Right hindlimb (tissue), 1 donor: ENCODE measurements at places on chromosomes 3 and 15.

DNA sequence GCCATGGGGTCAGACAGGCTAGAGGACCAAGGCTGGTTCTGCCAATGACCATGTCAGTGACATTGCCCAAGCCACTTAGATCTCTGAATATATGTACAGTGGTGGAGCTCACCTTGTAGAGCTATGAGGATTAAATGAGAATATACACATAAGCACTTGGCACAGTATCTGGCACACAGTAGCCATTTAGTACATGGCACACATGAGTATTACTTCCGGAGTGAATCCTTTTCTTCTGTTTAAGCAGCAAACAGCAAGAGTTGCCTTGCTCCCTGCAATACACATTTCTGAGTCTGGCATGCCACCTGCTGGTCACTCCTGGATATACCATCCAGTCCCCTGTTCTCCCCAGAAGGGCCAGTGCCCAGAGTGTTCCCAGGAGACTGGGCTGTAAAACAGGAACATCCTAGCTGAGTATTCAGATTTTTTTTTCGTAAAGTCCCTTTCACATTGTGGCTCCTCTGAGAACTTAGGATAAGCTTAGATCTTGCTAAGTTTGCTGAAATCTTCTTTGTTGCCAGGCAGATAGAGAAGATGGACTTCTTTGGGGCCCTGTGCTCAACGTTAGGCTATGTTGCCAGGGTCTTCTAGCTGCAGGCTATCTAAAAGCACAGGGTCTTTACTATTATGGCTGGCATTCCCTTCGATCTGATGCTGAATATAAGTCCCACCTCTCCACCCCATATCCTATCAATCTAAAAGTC lies 203.4 kb downstream of the ADAMTS9 start:
- DNase-seq = peak; percentile 88

DNA sequence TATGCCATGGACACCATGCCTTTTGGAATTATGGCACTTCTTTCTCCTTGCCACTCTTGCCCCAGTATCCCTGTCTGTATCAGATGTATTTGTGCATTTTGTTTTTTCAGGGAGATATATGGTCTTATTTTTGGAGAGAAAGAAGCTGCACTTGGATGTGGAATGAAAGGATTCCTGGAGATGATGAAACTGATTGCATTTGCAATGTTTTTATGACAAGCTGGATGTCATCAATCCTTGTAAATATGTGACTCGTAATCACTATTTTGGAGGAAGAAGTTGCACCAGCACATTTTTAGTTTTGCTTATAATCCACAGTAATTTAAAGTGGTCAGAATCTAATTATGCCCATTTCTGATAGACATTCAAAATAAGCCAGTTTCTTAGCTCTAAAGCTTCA lies 165.0 kb downstream of the NR1D2 start:
- DNase-seq = no peak

- peak; percentile 46 for DNase-seq
Observed at GRCh38 chr15:67085818-67086636, 20.6 kb downstream of the SMAD3 start.

DNA sequence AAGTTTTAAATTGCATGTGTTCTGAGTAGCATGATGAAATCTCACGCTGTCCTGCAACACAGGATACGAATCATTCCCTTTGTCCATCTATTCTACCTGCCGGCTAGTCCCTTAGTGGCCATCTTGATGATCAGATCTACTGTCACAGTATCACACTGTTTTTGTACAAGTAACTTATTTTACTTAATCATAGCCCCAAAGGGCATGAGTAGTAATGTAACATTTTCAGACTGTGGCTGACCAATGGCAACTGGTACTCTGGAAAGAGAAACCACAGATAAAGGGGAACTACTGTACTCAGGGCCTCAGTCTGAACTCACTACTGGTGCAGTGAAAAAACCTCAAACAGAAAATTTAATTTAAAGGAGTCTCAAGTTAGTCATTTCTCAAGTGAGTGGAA lies 127.3 kb upstream of the MRPL3 start:
- no peak for DNase-seq

DNA sequence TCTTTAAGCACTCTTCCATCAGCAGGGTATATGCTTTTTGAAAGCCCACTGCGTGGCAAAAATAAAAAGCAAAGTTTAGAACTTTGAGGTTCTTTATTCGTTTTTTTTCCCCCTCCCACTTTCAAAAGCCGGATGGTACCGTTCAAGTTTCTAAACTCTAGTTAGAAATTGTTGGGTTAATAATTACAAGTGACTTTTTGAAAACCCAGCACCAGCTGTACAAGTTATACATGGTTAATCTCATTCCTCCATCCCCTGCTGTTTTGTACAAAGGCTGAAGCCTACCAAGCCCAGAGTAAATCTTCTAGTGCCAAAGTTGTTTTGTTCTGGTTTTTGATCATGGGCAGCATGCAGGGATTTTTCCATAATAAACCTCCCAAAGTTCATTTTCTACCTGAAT lies 48.6 kb downstream of the WDR72 start:
- no peak for DNase-seq

- DNase-seq = no peak
Observed at GRCh38 chr3:148319960-148320359, 377.7 kb upstream of the AGTR1 start.

- DNase-seq = no peak
Observed at GRCh38 chr3:148790370-148790769, 37.2 kb upstream of the CPB1 start.

DNA sequence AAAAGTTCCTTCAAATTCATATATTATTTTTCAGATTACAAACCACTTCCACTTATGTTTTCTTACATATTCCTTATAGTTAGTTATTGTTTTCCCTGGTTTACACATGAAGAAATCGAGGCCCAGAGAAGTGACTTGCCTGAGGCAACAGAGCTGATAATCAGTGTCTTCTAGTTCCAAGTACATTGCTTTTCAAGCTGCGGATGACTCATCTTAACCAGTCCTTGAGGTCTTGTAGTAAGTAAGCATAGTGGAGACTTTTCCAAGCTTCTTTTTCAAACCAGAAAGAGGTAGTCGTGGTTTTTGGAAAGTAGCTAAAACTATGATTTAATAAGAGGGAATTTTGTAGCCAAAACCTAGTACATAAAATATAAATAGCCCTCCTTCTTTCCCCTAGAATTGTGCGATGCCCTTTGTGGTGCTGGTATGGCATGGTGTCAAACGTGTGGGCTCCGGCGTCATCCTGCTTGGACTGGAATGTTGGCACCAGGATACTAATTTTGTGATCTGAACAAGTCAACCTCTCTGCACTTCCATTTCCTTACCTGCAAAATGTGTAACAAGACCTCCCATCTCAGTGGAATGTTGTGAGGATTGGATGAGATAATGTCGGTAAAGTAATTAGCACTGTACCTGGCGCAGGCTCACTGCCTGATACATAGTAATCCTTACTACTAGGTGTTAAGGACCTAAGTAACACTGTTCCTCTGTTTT lies 19.0 kb upstream of the DLG1 start:
- peak; percentile 68 for DNase-seq

GRCh38 chr15:89157061-89157460 lies 64.3 kb downstream of the RLBP1 start:
- no peak for DNase-seq

GRCh38 chr15:99335508-99335907 lies 84.2 kb downstream of the LRRC28 start:
- no peak for DNase-seq

DNA sequence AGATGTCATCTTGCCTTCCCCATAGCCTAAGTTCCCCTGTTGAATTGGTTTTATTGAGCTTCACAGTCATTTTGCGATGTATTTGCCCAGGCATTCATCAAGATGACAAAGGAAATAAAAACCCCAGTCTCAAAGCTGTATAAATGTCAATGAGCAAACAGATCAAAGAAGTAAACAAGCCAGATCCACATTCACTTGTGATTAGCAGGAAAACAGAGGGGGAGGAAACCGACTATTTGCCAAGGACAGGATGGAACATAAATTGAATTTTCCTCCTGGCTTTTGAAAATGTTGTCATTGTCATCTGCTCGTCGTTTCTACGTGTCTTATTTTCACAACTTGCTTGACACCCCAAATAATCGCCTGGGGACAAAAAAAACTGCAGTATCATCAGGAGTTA lies 83.5 kb downstream of the SV2B start:
- DNase-seq = no peak

DNA sequence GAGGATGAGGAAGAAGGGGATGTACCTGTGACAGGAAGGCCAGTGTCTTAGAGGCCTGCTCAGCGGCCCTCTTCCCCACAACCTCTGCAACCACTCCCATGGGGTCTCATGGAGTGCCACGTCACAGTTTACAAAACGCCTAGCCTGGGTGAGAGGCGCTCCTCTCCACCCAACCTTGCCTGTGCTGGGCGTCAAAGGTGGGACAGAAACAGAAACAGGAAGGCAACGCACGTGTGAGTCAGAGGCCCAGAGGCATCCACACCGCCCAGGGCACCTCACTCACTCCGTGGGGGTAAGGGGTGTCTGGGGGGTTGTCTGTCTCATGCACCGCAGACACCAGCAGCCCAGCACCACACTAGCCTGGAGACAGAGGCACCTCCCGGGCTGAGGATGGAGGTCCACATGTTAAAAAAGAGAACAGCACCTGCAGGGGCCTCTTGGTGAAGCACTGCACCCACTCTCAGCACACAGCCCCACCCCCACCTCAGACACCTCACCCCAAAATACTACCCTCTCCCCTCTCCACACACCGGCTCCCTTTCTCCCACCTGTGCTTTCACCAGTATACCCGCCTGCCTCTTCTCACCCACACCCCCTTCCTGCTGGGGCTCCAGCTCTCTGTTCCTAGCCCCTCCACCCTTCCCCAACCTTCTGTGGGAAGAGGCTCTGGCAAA lies 4.7 kb upstream of the CALML4 start:
- no peak for DNase-seq

- no peak for DNase-seq
Observed at GRCh38 chr15:33243869-33244268, 49.4 kb upstream of the FMN1 start.

DNA sequence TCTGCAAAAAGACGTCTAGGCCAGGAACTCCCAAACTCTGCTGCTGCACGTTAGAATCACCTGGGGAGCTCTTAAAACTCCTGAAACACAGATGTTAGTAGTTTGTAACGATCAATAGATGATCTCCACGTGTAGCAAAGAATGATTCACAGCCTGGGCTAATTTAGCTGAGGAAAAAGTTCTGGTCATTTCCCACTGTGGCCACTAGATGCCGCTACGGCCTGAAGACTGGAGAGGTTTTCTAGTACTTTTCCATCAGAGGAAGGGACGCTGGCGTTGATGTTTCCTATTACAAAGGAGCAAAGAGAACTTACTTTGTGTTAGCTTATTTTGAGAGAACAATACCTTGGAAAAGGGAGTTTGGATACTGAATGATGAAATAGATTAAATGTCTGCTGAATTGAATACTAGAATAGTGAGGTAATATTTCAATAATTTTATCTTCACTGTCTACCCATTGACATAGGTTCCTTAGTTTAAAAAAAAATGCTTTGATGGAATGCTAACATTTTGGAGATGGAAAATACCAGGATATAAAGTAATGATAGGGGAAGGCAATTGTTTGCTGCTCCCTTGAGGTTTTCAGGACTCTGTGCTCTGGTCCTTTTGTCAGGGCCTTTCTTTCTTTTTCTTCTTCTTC lies 159.1 kb downstream of the P3H2 start:
- DNase-seq = peak; percentile 85

GRCh38 chr3:115667738-115668065 lies 44.4 kb downstream of the GAP43 start:
- no peak for DNase-seq

GRCh38 chr3:141231952-141232823 lies 563 bp downstream of the PXYLP1 start:
- DNase-seq = peak; percentile 54

DNA sequence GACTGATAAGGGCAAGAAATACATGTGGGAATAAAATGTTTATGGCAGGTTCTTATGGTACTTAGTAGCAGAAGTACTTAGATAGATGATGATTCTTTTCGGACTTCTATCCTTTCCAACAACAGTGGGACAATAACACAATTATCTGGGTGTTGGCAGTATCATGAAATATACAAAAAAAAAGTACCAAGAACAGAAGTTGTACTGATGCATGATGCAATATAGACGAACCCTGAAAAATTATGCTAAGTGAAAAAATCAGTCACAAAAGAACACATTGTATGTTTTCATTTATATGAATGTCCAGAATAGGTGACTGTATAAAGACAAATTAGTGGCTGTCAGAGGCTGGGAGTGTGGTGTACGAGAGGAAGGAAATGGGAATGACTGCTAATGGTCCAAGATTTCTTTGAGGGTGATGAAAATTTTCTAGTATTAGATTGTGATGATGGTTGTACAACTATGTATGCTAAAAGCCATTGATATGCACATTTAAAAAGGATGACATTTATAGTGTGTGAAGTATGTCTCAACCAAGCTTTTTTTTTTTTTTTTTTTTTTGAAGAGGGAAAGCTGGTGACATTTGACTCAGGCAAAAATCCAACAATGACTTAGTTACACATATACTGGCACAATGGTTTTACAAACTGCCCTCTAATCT lies 20.0 kb downstream of the PDE12 start:
- no peak for DNase-seq

DNA sequence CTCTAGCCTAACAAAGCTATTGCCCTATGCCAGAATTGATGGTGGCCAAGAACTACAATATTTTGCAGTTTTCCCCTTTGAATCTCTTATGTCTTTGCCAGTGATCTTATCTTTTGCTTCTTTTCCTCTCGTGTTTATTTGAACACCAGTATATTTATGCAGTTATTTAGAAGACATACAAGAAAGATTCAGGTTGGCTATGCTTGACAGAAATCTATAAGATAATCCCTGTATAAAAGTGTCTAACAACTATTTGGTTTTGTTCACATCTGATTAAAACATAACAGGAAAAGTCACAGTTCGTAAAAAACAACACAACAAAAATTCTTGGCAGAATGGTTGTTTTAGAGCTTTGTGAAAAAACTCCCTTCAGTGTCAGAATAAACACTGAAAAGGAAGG lies 63.7 kb downstream of the SEMA6D start:
- no peak for DNase-seq

GRCh38 chr15:58992181-58992580 lies 4.7 kb downstream of the RNF111 start:
- no peak for DNase-seq

DNA sequence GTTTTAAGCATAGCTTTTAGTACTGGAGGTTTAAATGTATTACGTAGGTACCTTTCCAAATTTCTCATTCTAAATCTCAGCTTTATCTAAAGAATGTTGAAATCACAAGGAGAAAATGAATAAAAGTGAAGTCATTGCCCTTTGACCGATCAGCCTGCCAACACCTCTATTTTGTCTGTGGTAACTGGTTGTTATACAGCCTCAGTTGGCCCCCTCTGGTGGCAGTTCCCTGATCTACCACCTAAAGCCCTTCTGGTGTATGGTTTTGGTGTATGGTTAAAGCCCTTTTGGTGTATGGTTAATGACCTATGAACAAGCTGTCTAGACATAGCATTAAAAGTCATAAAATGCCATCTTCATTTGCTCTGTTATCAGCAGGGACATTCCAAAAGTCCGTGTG lies 378.2 kb upstream of the AZI2 start:
- no peak for DNase-seq

GRCh38 chr15:62665449-62665848 lies 377.1 kb upstream of the TPM1 start:
- no peak for DNase-seq

DNA sequence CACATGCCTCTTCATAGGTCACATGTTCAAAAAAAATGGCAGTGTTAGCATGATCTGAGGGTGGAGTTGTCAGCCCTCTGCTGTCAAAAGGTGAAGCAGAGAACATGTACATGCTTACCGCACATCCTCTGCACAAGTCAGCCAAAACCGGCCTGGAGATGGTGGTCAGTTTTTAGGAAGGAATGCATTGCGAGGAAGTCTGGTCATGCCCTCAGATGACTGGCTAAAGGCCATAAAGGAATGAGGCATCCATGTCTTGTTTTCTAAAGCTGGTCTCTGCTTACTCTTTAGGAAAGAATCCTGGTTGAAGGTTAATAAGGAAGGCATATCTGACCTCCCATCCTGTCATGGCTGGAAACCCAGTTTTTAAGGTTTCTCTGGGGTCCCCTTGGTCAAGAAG lies 292.0 kb upstream of the CCDC54 start:
- DNase-seq = no peak
